Amniotic stem cell (primary cell): ENCODE measurements at places on chromosomes 3 and 15.

DNA sequence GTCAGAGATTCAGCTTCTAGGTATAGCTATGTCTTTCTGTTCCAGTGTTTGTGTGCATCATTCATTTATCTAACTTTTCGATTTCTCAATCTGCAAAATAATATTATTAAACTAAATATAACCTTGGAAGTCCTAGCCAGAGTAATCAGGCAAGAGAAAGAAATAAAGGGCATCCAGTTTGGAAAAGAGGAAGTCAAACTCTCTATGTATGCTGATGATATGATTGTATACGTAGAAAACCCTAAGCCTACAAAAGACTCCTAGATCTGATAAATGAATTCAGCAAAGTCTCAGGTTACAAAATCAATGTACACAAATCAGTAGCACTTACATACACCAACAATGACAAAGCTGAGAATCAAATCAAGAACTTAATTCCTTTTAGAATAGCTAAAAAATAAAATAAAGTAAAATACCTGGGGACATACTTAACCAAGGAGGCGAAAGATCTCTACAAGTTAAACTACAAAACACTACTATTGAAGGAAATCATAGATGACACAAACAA is 718.2 kb downstream of the NTRK3 start:
- DNase-seq = no peak

- peak; percentile 85 for DNase-seq
Observed at GRCh38 chr3:127002195-127003174, 19.6 kb downstream of the PLXNA1 start.

DNA sequence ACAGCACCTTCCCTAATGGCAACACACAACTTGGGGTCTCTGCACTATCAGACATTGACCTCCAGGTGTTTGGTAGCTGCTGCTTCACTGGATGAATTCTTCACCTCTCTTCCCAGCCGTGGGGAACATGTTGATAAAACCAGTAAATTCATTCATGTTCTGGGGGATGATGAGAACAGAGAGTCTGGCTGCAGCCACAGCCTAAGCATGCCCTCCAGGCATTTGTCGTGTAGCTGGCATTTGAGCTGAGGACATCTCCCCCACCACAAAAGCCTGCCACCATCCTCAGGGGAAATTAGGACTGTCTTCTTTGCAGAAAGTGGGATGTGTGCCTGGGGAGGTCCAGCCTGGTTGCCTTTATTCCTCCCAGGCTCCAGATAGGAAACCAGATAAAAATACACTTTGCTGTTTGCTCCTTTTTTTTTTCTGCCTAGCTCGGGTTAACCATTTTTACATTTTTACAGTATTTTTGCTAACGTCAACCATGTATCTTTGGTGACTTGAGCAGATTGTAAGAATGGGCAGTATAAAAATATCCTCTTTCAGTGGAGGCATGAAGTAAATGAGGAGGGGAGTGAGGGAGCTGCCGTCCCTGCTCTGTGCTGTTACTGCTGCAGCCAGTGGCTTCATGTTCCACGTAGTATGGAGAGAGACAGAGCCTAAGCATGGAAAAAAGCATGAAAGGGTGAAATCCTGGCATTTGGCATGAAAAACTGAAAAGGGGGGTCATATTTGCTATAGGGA is 444.0 kb downstream of the EPHB1 start:
- DNase-seq = no peak

GRCh38 chr3:97821287-97821773 is 481 bp upstream of the CRYBG3 start:
- no peak for DNase-seq

GRCh38 chr3:14154895-14155440 is 23.4 kb downstream of the XPC start:
- no peak for DNase-seq

DNA sequence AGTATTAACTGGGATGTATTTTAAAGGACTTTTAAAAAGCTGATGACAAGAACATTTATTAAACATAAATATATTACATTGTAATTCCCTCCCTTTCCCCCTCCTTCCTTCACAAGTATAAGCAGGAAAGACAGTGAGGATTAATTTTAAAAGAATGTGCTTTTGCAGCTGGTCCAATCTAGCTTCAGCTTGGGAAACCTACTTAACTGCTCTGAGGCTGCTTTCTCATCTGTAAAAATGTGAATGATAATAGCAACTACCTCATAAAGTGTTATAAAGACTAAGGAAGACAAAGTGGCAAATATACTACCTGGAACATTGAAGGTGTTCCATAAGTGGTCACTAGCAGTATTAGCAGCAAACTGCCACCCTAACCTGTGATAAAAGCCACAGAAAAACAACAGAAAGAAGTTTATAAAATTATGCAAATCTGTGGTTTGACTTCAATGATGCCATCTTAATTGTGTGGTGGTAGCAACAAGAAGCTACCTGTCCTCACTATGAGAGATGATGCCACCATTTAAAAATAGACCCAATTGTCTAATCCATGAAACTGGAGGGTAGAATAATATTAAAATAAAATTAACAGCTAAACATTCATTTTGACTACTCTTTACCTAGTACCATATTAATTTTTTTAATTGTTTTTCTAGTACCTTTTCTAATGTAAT is 20.0 kb downstream of the DHX36 start:
- no peak for DNase-seq

GRCh38 chr3:50428007-50428633 is 68.8 kb upstream of the TMEM115 start:
- no peak for DNase-seq

DNA sequence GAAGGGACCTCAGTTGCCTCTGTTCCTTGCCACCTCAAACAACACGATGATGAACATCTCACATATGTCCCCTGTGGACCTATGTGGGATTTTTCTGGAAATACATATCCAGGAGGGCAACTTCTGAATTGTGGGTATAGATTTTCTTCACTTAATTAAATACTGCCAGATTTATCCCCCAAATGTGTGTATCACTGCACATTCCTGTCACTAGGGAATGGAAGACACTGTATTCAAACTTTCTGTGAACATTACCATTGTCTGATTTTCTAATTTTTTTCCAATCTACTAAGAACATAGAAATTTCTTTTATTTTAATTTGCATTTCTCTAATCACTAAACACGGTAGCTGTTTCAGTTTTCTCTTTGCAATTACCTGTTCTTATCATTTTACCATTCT is 102.0 kb upstream of the MRPS22 start:
- DNase-seq = no peak

GRCh38 chr3:49775538-49775937 is 10.8 kb downstream of the IP6K1 start:
- DNase-seq = no peak
